ENCODE measurements at places on chromosomes 4 and X. TPM values are rescaled to one million over a fixed set of nuclear protein-coding genes. Genes with fewer than 3 reads are reported as not detected.

SHROOM2 gene
- polyA plus RNA-seq: 9.2 TPM

CXorf38 gene
- polyA plus RNA-seq: 10.3 TPM

MND1 gene
- 10.6 TPM for polyA plus RNA-seq

NDNF gene
- 4.3 TPM for polyA plus RNA-seq

All from neural cell (in vitro differentiated cells).